ENCODE measurements at places on chromosomes 2 and 18.

DNA sequence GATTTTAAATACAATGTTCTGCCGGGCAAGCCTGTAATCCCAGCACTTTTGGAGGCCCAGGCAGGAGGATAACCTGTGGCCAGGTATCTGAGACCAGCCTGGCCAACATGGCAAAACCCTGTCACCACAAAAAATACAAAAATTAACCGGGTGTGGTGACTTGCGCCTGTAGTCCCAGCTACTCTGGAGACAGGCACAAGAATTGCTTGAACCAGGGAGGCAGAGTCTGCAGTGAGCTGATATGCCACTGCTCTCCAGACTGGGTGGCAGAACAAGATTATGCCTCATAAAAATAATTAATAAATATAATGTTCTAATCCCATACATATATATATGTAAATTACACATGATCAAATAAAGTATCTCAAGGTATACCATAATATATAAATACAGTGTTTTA, 119.3 kb downstream of the C2orf74 start:
- DNase-seq = no peak

DNA sequence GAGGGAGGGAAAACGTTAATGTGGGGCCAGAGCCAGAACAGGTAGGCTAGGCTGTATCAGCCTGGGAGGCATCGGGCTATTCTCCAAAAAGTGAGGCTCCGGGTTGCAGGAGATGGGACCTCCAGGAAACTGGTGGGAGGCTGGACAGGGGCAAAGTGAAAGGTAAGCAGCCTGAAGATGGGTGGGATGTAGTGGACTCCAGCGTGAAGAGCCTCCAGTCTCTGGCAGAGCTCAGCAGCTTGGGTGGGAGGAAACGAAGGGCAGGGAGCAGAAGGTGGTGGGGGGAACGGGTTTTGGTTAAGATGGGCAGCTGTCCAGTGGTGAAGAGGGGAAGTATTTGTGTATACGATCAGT, 3.1 kb upstream of the EMX1 start:
- DNase-seq = no peak

DNA sequence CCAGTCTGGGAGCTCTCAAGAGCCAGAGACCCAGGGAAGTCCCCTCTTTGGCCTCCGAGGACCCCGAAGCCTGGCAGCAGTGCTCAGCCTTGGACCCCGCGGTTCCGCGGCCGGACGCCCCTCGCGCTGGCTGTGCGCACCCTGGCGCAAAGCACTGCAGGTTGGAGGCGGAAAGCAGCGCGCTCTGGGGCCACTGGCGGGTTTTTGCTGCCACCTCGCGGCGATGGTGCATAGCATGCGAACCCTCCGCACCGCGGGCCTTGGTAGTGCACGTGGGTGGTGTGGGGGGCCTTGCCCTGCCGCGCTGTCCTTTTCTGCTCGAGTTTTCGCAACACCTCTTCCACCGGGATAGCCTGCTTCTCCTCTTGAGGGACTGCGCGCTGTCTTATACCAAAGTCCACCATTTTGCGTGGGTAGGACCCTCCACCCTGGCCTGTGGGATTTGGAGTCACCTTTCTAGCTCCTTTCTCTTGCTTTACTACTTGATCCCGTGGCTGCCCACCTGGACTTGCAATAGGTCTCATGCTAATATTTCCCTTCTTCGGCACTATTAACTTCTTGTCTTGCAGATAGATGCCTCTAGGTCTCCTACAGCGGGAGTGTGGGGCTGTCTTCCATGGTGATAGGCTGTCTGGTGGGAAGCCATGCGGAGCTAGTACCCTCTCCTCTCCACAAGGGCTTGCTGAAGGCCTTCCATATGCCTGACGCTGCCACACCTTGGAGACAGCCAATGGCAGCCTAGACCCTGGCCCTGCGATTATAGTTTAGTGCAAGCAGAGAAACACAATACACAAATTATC, 14.3 kb downstream of the SIX3 start:
- peak; percentile 42 for DNase-seq

- no peak for DNase-seq
Measured at GRCh38 chr2:133871545-133872209, 303.4 kb upstream of the NCKAP5 start.
